Stimulated activated CD4-positive, alpha-beta T cell treated with anti-CD3 and anti-CD28 coated beads, Interleukin-15, amount 100 ng/mL, for 1 hour (primary cell): ENCODE measurements at places on chromosomes 7 and 10.

DNA sequence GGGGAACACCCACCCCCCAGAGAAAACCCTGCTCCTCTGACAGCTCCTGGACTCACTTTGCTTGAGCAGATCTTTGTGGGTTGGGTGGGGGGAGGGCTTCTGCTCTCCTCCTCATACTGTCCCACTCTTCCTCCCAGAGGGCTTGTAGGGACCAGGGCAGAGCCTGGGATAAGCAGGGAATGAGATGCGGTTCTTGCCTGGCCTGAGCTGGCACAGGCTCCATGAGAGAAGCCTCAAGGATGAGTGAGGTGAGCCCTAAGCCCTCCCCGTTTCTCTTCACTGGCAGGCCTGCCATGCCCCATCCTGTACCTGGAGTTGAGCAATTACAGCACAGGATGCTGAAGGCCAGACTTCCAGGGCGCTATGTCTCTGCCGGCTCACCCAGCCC, 134.7 kb downstream of the ADAM12 start:
- no peak for DNase-seq

DNA sequence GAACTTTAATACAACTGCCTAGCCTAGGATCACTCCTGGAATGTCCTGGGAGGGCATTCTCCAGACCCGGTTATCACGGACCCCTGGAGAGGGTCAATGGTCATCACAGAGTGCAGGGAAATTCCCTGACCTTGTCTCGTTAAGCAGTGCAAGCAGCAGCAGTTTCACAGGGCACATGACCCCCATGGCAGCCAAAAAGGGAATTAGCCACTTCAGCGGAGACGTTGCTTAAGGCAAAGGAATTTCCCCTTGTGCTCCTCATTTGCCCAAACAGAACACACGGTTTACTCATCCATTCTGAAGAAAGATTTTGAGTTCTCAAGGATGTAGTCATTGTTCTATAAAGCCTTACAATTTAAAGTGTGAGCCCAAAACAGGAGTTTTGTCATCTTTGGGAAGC, 260.3 kb downstream of the SNX13 start:
- DNase-seq = no peak

GRCh38 chr7:130814778-130815335, 80.8 kb upstream of the KLF14 start:
- DNase-seq = no peak

GRCh38 chr7:143203386-143203785, 18.5 kb upstream of the TAS2R40 start:
- no peak for DNase-seq

DNA sequence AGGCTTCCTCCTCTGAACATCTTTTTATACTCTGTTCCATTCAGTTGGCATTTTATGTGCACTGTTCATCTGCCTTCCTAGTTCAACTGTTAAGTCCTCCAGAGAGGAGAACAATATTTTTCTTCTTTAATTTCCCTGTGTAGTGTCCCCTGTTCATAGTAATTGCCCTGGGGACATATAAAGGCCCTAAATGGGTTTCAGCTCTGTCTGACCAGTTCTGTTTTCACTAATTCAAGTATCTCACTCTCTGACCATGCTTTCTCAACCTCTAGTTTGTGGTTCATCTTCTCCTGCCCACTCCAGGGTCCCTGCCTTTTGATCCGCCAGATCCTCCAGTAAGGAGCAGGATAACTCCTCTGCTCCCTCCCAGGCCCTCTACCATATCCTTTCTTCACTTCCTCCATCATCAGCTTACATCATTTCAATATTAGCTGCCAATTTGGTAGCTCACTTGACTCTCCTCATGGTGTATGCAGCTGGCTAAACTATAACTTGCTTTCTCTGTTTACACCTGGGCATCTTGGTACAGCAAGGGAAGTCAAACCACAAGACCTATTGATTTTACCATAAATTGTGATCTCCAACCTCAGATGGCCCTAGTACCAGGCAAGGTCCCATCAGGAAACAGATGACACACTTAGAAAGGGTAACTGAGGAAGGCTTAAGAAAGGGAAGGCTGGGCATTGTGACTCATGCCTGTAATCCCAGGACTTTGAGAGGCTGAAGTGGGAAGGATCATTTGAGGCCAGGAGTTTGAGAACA, 17.7 kb upstream of the C10orf67 start:
- DNase-seq = no peak

GRCh38 chr10:24119896-24120295, 89.0 kb upstream of the KIAA1217 start:
- no peak for DNase-seq

GRCh38 chr10:69307434-69307833, 29.1 kb downstream of the HK1 start:
- no peak for DNase-seq

DNA sequence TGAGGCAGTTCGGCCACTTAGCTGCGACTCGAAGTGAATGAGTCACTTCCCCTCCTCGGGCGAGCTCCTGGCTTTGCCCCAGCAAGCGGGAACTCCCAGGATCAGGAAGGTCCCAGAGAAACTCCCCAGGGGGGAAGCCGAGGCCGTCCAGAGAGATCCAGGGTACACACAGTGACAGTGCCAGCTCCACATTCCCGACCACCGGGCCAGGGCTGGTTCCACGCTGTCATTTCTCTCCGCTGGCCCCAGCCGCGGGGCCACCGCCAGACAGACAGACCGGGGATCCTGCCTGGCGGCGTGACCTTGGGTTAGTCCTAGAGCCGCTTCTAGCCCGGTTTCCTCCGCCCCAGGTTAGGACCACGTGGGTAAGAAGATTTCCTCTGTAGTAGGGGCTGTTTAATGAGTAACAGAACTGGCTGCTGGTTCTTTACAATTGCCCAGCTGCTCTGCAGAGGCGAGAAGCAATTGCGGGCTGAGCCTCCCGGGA, 463 bp upstream of the UPP1 start:
- no peak for DNase-seq

DNA sequence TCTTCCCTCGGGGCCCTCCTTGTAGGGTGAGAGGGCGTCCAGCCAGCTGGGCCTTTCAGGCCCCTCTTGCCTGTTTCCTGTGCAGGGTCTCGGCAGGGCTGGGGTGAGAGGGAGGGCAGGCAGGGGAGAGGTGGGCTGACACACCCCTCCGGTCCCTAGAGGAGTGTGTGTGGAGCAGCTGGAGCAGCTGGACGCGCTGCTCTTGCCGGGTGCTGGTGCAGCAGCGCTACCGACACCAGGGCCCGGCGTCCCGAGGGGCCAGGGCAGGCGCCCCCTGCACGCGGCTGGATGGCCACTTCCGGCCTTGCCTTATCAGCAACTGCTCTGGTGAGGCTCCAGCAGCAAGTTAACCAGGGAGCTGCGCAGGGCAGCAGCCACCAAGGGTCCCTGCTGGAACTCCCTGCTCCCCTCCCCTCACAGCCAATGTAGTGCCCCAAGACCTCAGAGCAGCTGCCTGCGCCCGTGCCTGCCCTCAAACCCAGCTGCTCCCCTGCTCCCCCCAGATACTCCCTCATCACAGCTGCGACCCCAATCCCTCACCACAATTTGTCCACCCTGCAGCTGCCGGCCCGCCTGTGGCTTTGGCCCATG, 15.7 kb upstream of the ZNF862 start:
- no peak for DNase-seq

GRCh38 chr7:118350260-118350659, 125.8 kb downstream of the ANKRD7 start:
- no peak for DNase-seq

- DNase-seq = no peak
Observed at GRCh38 chr10:130218936-130219335, 82.7 kb downstream of the GLRX3 start.

DNA sequence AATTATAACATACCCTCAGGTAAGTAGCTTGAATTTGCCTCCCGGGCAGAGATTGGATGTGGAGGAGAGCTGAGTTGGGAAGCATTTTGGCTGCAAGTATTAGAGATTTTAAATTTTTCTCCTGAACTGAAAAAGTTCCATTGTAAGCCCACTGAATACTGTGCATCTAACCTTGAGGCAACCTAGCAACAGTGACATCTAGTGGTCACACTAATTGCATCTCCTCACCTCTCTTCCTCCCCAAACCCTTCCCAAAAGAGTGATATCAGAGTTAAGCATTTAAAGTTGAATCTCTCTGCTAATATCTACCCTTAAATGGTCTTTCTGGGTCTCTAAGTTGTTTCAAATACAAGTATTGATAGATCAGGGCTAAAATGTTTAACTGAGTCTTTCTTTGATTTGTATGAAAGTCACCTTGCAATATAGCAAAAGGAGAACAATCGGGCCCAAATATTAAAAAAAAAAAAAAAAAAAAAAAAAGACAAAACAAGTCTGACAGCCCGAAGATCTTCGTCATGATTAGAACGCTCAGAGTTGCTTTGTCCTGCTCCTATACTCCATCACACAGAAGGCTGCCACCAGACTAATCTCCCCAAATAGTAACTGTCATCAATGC, 40.4 kb upstream of the DLX5 start:
- no peak for DNase-seq

DNA sequence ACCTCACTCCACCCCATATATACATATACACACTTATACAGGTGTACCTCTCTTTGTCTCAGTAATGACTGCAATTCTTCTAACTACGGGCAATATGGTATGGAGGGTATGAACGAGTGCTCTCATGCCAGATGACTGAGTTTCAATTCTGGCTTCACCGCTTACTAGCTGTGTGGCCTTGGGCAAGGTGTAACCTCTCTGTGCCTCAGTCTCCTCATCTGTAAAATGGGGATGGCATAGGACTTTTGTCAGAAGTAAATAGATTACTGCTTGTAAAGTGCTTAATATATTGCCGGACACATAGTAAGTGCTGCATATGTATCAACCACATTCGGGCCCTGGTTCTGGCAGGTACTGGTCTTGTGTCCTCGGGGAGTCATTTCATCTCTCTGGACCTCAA, 60.1 kb upstream of the IFRD1 start:
- DNase-seq = no peak

DNA sequence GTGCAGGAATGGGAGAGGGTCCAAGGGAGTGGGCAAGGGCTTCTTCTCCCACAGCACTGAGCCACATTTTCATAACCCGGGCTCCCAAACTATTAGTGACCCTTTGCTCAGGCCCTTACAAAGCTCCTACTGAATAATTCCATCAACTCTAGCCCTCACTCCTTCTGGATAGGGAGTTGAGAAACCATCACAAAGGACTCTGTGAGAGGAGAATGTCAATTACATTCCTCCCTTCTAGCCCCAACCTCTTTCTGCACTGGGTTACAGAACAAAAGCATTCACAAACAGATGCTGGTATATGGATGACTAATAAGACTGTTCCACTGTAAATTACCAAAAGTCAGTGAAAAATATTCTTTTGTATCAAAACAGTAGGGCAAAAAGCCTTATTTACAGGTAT, 203.7 kb downstream of the SORCS1 start:
- no peak for DNase-seq

- no peak for DNase-seq
Observed at GRCh38 chr7:149859369-149859768, 14.4 kb upstream of the ATP6V0E2 start.

DNA sequence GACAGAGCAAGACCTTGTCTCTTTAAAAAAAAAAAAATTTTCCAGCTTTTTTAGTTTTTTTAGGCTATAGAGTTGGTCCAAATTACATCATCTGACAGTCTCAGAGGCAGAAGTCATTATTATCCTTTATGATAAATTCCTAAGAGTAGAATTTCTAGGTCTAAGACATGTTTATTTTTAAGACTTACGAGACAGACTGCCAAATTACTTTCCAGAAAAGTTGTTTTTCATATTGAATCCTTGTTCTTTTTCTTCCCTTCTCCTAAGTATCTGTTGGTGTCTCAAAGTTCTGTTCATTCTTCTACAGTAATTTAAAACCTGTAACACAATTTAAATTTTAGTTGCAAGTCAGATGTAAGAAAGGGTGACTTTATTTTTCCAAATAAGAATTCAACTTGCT, 421.4 kb downstream of the GALNT17 start:
- DNase-seq = no peak

- DNase-seq = no peak
Observed at GRCh38 chr10:86970162-86970981, 2.1 kb downstream of the ADIRF start.

DNA sequence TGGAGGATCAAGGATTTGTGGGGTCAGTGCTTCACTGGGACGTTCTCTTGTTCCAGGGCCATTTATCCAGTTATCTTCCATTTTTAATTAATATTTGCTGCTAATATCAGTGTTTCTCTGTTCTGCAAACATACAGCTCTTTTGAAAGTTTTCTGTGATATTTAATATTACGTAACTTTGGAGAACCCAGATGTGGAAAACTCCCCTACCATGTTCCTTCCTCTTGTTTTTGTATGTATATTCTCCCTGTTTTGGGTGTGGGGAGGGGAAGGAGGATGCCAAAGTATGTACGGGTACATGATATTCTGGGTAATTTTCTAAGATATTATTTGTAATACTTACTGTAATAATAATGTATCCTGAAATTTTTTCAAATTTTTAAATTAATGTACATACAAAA, 55.9 kb downstream of the MYO3A start:
- DNase-seq = no peak

- DNase-seq = no peak
Observed at GRCh38 chr10:11689945-11690736, 52.0 kb upstream of the ECHDC3 start.

DNA sequence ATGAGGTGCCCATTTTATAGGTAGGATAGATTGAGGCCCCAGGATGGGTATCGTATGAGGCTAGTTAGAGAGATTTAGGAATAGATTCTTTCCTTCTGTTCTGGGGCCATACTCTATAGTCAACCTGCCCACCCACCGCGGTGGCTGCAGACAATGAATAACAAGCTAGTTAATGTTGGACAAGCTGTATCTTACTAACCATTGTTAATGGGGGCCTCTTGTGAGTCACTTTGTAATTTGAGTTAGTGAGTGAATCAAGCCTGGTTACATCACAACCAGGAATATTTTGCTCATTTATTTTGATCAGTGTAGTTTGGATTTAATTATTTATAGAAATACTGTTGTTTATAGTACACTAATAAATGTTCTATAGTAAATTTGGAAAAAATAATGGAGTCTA, 7.3 kb downstream of the SORCS3 start:
- no peak for DNase-seq

DNA sequence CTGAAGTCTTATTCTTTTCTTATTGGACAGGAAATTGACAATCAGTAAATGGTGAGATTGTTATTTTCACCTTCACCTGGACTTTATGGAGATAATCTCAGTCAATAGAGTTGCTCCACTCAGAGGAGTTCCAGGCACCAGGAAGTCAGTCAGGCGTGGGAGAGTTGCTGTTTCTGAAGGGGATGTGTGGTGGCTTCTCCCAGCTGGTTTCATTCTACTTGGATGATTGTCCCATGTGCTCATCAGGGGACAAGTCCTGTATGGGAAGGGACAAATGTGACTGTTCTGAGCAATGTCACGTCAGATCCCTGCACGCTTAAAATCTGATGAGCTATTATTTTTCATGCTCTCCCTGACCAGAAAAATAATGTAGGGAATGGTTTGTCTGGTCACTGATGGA, 222.5 kb upstream of the PITRM1 start:
- no peak for DNase-seq

- DNase-seq = no peak
Observed at GRCh38 chr10:92801978-92802872, 46.1 kb upstream of the EXOC6 start.

- no peak for DNase-seq
Observed at GRCh38 chr10:130809181-130809580, 502.3 kb downstream of the TCERG1L start.

DNA sequence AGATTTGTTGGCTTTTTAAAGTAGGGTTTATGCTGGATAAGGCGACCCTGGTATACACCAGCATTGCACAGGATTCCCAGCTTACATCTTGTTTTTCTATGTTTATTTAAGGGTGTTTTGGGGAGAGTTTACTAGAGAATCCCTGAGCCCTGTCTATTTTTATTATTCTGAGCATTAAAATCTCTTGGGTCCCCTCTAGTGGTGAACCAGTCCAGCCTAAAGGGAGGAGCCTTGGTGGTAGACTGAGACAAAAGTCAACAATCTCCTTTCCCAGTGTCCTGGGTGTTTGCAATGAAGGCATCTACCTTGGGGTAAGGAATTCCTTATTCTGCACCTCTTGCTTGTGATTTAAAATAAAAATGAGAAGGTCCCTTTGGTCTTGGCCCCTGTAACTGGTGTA, 38.2 kb downstream of the ANTXRL start:
- no peak for DNase-seq
